Fibroblast of skin of right biceps (primary cell): ENCODE measurements at places on chromosomes 13 and 19.

DNA sequence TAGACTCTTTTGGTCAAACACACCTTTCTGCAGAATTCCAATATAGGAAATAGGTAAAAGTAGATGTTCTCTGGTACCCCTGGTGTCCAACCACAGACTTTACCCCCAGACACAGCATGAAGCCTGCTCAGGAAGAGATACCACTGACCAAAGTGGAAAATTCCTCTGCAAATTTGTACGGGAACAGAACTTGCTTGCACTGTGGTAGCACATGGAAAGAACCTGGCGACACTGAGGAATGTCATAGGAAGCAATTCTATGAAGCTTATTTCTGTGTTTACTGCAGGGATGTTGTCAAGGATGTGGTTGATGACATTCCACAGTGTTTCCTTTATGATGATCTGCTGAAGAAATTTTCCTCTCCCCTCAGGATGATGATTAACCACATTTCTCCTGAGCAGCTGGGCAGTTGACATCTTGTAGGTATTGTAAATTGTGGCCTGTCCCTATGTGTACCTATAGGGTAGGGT, 48.9 kb upstream of the TNFSF11 start:
- peak; percentile 73 for DNase-seq

DNA sequence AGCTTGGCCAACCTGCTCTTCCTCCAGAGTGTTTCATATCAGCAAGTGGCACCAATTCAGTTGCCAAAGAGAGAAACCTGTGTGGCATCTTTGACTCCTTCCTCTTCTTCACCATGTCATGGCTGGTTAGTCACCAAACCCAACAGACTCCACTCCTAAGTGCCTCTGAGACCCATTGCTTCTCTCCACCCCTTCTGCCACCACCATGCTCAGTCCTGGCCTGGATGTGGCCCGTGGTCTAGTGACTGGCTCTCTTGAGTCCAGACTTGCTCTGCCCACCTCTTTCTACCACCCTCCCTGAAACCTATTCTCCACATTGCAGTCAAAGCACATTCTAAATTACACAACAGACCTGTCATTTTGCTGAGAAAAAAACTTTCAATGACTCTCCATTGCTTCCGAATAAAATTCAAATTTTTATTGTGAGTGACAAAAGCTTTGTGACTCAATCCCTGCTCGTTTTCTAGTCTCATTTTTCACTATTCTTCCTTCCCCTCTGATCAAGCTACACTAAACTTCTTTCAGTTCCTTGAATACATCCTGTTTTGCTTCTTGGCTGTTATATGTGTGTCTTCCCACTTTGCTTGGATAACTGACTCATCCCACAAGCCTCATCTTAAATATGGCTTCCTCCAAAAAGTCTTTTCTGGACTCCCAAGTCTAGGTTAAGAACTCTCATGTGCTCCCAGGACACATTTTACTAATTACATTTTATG, 12.0 kb upstream of the TNFSF11 start:
- DNase-seq, result no peak

DNA sequence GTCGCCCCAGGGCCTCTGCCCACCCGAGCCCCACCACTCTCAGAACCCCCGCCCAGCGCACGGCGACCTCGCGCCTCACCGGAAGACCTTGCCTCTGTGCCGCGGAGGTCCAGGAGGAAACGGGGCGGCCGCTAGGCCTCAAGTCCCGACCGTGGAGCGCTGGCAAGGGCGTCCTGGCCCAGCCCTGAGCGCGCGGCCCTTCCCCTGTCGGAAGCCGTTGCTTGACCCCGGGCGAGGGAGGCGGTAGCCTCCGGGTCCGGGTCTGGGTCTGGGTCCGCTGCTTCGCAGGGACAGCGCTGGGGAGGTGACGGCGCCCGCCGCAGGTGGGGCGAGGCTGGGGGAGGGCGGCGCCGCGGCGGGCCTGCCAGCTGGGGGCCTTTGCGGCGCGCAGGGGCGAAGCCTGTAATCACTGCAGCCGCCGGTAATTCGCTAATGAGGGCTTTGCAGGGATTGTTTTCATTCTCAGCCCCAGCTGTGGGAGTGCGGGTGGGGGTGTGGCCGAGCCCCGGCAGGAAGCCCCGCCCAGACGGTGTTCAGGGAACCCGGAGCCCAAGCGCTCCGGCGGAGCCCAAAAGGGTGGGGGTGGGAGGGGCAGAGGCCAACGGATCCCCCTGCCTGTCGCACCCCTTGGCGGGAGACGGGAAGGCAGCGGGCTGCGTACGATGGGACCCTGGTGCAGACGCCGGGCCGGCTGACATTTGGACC, 8.6 kb downstream of the C19orf25 start:
- no peak for DNase-seq

GRCh38 chr19:33503030-33503429, 18.6 kb downstream of the PEPD start:
- no peak for DNase-seq
